ENCODE measurements at places on chromosomes 7 and 10.
A peak's percentile ranks its signal among the peaks of the same experiment; 100 is the strongest.

GRCh38 chr7:981793-982510, 1.0 kb upstream of the CYP2W1 start:
- DNase-seq = no peak

- DNase-seq = no peak
Observed at GRCh38 chr7:100946766-100947365, 2.5 kb upstream of the MUC3A start.

GRCh38 chr7:113289140-113289740, 170.9 kb upstream of the SMIM30 start:
- DNase-seq = peak; percentile 27

- DNase-seq = no peak
Observed at GRCh38 chr7:78716876-78717275, 736.6 kb downstream of the MAGI2 start.

Measured in urothelium cell line (cell line).